ENCODE measurements at places on chromosomes 6 and 20.

GRCh38 chr20:59736366-59736765, 132.0 kb downstream of the PHACTR3 start:
- no peak for DNase-seq

DNA sequence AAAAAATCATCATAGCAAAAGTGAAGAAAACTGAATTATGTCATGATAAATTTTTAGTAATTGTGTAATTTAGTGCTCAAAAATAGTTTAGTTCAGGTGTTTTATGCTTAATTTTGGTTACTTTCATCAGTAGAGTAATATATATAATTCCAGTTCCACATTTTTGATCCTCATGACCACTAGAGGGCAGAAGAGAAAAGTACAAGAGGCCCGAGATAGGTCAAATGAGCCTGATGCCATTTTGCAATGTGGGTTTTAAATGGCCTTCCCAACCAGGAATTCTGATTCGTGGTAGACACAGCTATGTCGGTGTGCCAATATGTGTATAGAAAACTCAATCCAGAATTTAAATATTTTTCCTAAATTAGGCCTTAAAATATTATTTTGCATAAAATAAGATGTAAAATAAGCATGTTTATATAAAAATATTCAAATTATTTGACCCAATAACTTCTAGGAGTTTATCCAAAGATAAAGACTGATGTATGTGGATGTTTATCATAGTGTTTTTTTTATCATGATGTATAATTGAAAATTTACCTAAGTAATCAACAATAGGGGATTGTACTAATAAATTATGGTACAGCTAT, 159.7 kb upstream of the RPS6KA2 start:
- no peak for DNase-seq

DNA sequence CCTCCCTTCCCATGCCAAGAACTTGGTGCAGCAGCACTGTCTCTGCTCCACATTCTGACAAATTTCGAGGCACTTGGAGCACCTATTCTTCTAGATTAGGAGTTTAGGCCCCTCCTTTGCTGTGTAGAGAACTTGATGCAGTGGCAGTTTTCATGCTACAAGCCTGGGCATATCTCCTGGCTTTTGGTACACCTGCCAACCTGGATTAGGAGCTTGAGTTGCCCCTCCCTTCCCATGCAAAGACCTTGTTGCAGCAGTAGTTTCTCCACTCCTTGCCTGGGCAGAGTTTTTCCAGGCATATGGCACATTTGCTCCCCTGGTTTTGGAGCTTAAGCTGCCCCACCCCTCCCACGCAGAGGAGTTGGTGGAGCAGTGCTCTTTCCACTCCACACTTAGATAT, 956.1 kb downstream of the EYS start:
- DNase-seq = no peak

DNA sequence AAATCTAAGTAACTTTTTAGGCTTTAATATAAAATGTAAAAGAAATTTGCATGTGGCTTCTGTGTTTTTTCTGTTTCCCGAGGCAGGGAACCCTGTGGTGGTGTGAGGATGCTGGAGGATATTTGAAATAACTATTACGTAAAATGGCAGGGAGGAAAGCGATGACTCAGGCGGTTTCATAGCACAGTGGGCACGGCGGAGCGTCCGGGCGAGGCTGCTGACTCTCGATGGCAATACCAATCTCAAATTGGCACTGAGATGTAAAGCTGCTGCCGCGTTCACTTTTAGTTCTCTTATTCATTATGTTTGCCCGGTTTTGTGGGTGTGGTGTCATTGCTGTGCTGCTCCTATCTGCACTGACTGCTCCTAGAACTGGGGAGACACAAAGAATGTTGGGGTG, 254.3 kb downstream of the THBS2 start:
- no peak for DNase-seq

DNA sequence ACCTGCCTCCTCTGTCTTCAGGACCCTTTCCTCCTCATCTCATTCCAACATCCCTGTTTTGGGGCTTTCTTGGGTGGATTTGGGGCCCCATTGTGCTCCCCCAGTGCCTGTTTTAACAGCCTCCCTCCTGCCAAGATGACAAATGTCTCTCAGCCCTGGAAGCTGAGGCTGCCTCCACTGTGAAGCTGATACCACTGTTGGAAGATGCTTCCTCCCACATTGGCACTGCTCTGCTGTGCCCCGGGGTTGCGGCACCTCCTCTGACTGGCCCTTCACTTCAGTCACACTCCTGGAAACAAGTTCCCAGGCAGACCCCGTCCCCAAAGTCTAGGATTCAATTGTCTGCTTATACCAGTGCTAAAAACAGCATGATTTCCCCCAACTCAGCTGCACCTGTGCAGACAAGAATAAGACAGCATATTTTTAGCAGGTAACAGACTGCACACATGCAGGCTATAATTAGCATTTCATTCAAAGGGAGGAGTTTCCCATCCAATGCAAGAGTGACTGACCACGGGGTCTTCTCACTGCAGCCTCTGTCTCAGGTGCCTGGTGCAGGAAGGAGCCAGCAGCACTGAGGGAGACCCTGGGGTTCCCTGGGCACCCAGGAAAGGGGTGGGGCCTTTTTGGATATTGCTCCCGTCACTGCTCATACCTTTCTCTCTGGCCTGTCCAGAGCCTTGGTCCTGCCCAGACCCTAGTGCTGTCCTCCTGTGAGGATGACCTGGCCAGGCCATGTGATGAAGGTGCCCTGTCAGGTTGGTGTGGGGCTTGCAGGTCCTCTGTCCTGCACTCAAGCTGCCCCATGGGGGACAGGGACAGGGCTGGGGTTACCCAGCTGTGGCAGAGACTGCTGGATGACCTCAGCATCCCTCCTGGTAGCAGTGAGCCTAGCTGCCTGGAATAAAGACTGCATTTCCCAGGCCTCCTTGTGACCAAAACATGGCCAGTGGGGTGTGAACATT, 31.5 kb upstream of the SULF2 start:
- DNase-seq = no peak

GRCh38 chr6:4656106-4656505, 120.1 kb upstream of the CDYL start:
- DNase-seq = no peak

- no peak for DNase-seq
Observed at GRCh38 chr6:130513770-130514169, 148.0 kb downstream of the TMEM200A start.

GRCh38 chr20:33851842-33852466, 40.8 kb downstream of the CHMP4B start:
- no peak for DNase-seq

GRCh38 chr6:155084431-155085123, 89.5 kb downstream of the TIAM2 start:
- DNase-seq = no peak

DNA sequence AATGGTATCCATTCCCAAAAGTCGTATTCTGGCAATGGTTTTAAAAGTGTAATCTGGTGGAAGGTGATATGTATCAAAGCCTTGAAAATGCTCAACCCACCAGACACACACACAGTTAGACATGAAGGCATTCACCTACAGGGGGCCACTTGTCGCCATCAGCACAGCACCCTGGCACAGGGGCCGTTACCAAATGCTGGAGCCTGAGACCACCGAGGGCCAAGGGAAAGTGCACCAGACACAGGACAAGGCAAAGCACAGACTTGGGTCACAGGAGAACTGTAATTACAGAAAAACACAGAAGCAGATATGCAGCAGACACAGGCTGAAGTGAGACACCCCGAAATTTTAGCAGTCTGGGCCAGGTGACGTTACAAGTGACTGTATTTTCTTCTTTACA, 9.3 kb downstream of the TAF4 start:
- DNase-seq = no peak

- no peak for DNase-seq
Observed at GRCh38 chr20:33438481-33438880, 5.1 kb downstream of the SNTA1 start.

GRCh38 chr6:36381502-36382389, 5.7 kb downstream of the ETV7 start:
- no peak for DNase-seq

GRCh38 chr6:123715006-123715863, 78.5 kb upstream of the TRDN start:
- DNase-seq = no peak

DNA sequence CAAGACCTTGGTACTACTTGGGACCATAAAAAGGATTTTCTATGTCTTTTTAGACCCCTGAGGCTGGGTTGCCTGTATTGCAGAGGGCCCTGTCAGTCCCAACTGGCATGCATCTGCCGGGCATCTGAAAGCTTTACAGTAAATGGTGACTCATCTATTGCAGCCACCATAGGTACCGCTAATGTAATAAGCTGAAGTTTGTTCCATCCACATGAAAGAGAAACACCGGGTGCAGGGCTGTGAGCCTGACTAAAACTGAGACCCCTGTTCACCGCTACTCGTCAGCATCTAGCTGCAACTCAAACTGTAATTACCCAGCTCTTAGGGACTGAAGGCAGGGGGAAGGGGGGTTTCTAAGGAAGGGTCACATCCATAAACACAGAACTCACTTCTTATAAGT, 49.5 kb downstream of the TRERF1 start:
- no peak for DNase-seq

DNA sequence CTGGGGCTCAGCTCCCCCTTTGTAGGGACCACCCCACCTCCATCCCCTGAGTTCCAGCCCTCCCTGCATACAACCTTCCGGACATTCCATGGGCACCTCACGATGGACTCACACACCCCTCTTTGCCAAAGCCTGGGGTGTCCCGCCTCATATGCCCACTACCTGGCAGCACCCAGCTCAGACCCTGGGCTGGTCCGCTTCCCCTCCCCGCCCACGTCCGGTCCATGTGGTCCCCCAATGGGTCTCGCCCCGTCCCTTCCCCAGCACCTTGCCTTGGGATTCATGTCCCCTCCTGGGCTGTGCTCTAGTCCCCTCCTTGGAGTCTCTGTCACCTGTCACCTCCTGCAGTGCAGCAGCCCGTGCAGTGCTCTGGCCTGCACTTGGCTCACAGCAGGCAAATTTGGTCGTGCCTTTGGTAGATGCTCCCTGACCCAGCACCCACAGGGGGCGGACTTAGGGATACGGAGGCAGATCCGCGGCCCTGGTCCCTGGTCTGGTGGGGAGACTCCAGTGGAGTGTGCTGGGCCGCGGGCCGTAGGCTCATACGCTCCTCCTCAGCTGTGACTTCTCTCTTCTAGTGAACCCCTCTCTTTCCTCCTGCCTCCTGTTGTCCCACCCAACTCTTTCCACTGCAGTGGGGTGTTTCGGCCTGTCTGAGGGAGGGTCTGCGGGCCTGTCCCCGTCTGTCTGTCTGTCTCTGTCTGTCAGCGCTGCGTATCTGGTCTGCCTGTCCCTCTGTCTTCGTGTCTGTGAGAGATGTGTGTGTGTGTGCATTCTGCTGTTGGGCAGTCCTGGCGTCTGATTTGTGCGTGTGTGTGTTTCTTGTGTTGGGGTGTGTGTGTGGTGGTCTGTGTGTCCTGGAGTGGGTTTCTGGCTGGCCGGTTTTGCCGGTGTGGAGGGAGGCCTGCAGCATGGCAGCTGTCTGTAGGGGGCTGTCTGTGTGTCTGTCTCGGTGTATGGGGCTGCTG, 69.5 kb downstream of the SRC start:
- no peak for DNase-seq

- no peak for DNase-seq
Observed at GRCh38 chr20:61263084-61263695, 11.1 kb downstream of the CDH4 start.

GRCh38 chr20:2032168-2032567, 38.3 kb upstream of the PDYN start:
- DNase-seq = no peak

- DNase-seq = no peak
Observed at GRCh38 chr6:131951576-131952230, 531 bp upstream of the CCN2 start.

- DNase-seq = no peak
Observed at GRCh38 chr6:167323111-167323510, 1.8 kb upstream of the TTLL2 start.

DNA sequence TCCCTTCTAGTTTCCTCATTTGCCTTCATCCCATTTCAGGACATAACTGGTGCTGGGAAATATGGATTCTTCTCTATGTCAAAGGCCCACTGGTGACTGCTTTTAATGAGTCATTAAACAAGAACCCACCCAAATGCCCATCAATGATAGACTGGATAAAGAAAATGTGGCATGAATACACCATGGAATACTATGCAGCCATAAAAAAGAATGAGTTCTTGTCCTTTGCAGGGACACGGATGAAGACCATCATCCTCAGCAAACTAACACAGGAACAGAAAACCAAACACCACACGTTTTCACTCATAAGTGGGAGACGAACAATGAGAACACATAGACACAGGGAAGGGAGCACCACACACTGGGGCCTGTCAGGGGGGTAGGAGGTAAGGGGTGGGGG, 310.7 kb downstream of the ESR1 start:
- DNase-seq = no peak

GRCh38 chr6:4134841-4135664, at the start of gene ECI2:
Gene ECI2, minus strand, starts transcription at chr6:4135575. Its CDS starts 15 bp downstream, at chr6:4135560.
- DNase-seq = no peak

DNA sequence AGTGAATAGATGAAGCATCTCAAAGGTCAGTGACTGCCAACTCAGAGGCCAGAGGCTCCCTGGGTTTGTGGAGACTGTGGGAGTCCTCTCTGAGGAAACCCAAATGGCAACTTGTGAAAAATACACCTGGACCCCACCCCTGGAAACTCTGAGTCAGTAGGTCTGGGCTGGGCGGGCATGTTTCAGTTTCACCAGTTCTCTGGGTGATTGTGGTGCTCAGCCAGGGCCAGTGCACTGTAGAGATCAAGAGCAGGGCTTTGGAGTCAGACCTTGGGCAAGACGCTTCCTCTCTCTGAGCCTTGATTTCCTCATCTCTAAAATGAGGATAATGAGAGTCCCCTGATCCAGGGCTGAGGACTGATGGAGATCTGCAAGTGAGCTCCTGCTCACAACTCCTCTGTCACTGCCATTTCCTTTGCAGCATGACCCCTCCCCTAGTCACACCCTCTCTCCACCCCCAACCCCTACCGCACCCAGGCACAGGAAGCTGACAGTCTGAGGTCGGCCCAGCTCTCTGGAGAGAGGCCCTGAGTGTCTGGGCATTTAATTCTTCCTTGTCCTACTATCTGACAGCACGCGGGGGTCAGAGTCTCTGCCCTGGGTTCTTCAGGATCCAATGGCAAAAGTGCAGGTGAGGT, 5.1 kb downstream of the DEF6 start:
- DNase-seq = no peak

DNA sequence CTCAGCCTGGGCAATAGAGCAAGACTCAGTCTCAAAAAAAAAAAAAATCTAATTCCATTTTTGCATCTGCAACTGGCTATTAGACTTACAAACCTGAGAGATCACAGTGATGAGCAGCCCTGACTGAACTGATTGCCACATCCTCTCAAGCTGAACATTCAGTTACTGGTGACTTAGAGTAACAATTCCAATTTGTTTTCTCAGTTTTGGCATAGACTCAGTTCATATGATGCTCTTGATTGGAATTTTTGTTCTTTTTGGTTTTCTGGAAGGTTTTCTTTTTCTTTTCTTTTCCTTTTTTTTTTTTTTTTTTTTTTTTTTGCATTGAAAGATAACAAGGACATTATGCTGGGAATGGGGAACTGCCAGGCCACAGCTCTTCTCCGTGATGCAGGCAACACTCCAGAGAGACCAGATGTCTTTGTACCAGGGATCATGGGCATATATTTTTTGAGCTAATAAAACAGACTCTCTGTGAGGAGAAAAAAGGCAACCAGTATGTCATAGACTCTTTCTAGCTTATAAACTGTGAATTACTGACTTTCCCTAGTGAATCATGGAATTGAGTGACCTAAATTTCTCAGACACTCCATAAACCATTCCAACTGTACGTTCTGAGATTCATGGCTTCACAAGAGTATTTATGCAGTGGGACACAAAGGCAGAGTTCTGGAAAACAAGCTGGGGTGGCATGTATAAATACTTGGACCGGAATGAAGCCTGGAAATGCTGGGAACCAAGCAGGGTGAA, 86.0 kb upstream of the SLC2A12 start:
- no peak for DNase-seq

- no peak for DNase-seq
Observed at GRCh38 chr6:5025911-5026819, 22.3 kb upstream of the RPP40 start.

GRCh38 chr6:66900133-66901083, 1193.4 kb upstream of the EYS start:
- no peak for DNase-seq

All from omental fat pad (tissue), 4 donors.